ENCODE measurements at places on chromosomes 6 and 20. TPM values are rescaled to one million over a fixed set of nuclear protein-coding genes. Genes with fewer than 3 reads are reported as not detected.

KIFC1 gene
- 46.6 TPM for total RNA-seq

GLP1R gene
- total RNA-seq, result 4.0 TPM

PDE10A gene
- total RNA-seq, result 14.4 TPM

SLC35B3 gene
- total RNA-seq, result 18.9 TPM

ESR1 gene
- total RNA-seq, result not detected

TCF15 gene
- not detected for total RNA-seq

TMEM63B gene
- total RNA-seq, result 72.3 TPM

PCMT1 gene
- 63.5 TPM for total RNA-seq

DSP gene
- 366 TPM for total RNA-seq

C6orf15 gene
- total RNA-seq, result not detected

TBXT gene
- not detected for total RNA-seq

TGIF2 gene
- total RNA-seq, result 140 TPM

KHDRBS2 gene
- 9.7 TPM for total RNA-seq

FAM83C gene
- not detected for total RNA-seq

SLC13A3 gene
- total RNA-seq, result 5.0 TPM

LGSN gene
- not detected for total RNA-seq

KCNK16 gene
- total RNA-seq, result 35.2 TPM

SEL1L2 gene
- total RNA-seq, result not detected

RBPJL gene
- total RNA-seq, result 1.5 TPM

COL12A1 gene
- total RNA-seq, result 2.0 TPM

MYMX gene
- total RNA-seq, result not detected

POLR3F gene
- 13.7 TPM for total RNA-seq

TBPL1 gene
- total RNA-seq, result 48.4 TPM

NNAT gene
- 87.4 TPM for total RNA-seq

HLA-B gene
- 43.4 TPM for total RNA-seq

C20orf141 gene
- total RNA-seq, result not detected

SNX21 gene
- total RNA-seq, result 13.1 TPM

TTLL9 gene
- total RNA-seq, result 2.4 TPM

SNAP25 gene
- total RNA-seq, result 8.2 TPM

ZNF391 gene
- total RNA-seq, result 9.8 TPM

TINAG gene
- total RNA-seq, result not detected

CALHM5 gene
- 0.09 TPM for total RNA-seq

FOXS1 gene
- not detected for total RNA-seq

HLA-DQB1 gene
- 6.1 TPM for total RNA-seq

NKAPL gene
- total RNA-seq, result not detected

Data from progenitor cell of endocrine pancreas (in vitro differentiated cells).